ENCODE measurements at places on chromosomes 1 and 21. TPM values are rescaled to one million over a fixed set of nuclear protein-coding genes. Genes with fewer than 3 reads are reported as not detected.

CR2 gene
- not detected for total RNA-seq

HUNK gene
- total RNA-seq = not detected

CELF3 gene
- total RNA-seq = not detected

SPTA1 gene
- under 0.01 TPM for total RNA-seq

KLF17 gene
- 0.17 TPM for total RNA-seq

SV2A gene
- 19.4 TPM for total RNA-seq
